ENCODE measurements at places on chromosomes 12 and 14. TPM values are rescaled to one million over a fixed set of nuclear protein-coding genes. Genes with fewer than 3 reads are reported as not detected.
A peak's percentile ranks its signal among the peaks of the same experiment; 100 is the strongest.

The PLXNC1 gene
- total RNA-seq = 53.3 TPM

The PCK2 gene
- 5.1 TPM for total RNA-seq

The DPPA3 gene
- not detected for total RNA-seq

The BBS10 gene
- total RNA-seq = 24.5 TPM

DNA sequence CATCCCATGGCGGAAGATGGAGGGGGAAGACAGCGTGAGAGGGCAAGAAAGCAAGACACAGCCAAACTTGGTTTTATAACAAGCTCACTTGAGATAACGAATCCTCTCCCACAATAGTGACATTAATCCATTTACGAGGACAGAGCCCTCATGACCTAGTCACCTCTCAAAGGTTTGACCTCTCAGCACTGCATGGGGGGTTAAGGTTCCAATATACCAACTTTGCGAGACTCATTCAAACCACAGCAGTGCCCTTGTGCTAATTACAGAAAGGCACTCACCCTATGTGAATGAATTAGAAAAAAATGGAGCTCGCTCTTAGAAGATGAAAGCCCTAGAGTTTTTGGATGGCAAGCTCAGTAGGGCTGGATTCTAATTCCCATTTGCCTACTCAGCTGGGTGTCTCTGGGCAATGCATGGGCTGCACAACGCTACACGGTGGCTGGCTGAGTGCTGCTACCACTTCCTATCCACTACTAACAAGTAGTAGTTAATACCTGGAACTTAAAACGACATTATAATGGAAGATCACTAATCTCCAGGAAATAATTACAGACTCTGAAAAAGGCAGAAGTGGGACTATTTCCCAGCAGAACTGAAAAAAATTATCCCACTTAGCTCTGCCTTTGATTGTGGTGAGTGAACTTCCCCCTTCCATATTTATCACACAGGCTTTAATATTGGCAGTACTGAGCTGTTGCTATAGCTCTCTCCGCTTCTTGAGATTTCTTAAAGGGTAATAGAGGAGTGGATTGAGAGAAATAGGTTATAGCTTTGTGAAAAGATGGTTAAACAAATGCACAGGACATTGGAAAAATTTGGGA, 27.5 kb downstream of the TESPA1 start:
- H3K27ac ChIP-seq = no peak overlapping the region
- H3K4me1 ChIP-seq = no peaks in the 10 kb centered on the region
- H3K4me3 ChIP-seq = no peak overlapping the region
- H3K36me3 ChIP-seq = no peaks in the 10 kb centered on the region
- DNase-seq = no peak

GRCh38 chr14:85024931-85025330, 505.0 kb upstream of the FLRT2 start:
- no peaks in the 10 kb centered on the region for H3K36me3 ChIP-seq
- no peaks in the 10 kb centered on the region for H3K4me1 ChIP-seq
- no peak overlapping the region for H3K27ac ChIP-seq
- H3K4me3 ChIP-seq = no peak overlapping the region

DNA sequence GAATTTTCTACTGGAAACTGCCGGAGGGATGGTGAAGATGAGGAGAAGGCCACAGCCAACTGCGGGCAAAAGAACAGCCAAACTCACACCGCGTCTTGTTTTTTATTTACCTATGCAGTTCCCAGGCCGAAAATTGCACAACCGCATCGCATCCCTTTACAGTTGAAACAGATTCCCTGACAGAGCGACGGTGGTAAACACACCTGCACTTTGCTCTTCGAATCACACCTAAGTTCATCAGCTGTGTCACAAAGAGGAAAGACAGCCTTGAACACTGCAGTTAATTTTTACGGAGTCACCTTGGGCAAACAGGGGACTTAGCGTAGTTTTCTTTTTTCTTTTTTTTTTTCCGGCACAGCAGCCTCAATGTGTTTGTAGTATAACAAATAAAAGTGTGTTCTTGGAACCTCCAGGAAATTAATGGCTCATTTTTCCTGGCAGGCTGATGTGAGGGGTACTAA, 272.0 kb upstream of the DIO3 start:
- H3K4me3 ChIP-seq = no peak overlapping the region
- H3K27ac ChIP-seq = no peak overlapping the region
- H3K36me3 ChIP-seq = no peaks in the 10 kb centered on the region
- DNase-seq = no peak
- H3K4me1 ChIP-seq = peaks cover 12% of the 10 kb centered on the region

DNA sequence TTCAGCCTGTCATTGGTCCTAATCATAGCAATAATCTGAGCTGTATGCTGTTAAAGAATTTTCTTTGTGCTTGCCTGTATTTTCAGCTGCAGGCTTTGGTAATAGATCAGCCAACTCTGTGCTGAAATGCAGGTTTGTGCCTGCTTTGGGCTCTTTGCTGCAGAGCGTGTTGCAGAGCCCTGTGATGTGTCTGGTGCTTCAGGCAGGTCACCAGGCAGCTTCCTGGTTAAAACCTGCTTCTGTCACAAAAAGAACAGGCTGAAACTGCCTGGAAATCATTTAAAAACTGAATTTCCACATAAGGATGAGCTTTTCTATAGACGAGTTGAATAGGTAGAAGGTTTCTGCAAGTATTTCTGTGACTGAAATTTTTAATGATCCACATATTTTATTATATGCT, 3.1 kb downstream of the DIP2B start:
- no peaks in the 10 kb centered on the region for H3K27me3 ChIP-seq
- no peak overlapping the region for H3K27ac ChIP-seq
- peak overlapping the region; percentile 4 for H3K4me3 ChIP-seq
- no peak for DNase-seq
- H3K4me1 ChIP-seq = peaks cover 13% of the 10 kb centered on the region

GRCh38 chr12:112347581-112347982, 34.6 kb downstream of the HECTD4 start:
- peaks cover 3% of the 10 kb centered on the region for H3K4me1 ChIP-seq
- no peak overlapping the region for H3K4me3 ChIP-seq
- no peaks in the 10 kb centered on the region for H3K27me3 ChIP-seq
- no peaks in the 10 kb centered on the region for H3K36me3 ChIP-seq
- DNase-seq = no peak
- H3K27ac ChIP-seq = no peak overlapping the region

DNA sequence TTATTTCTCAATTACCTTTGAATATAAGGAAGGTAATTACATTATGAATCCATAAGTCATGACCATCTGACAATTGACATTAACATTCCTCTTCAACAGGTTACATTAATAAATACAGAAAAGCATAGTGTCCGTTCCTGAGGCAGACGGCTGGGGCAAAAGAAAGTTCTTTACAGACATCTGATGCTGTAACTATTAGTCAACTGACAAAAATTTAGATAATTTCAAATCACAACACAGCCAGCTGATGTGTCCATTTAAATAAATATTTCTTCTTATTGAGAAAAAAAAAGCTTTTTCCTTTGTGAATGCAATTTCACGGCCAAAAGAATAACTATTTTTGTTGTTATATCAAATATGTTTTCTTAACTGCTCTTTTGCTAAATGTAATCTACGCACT, 9.2 kb upstream of the PYROXD1 start:
- no peak overlapping the region for H3K4me3 ChIP-seq
- DNase-seq = no peak

DNA sequence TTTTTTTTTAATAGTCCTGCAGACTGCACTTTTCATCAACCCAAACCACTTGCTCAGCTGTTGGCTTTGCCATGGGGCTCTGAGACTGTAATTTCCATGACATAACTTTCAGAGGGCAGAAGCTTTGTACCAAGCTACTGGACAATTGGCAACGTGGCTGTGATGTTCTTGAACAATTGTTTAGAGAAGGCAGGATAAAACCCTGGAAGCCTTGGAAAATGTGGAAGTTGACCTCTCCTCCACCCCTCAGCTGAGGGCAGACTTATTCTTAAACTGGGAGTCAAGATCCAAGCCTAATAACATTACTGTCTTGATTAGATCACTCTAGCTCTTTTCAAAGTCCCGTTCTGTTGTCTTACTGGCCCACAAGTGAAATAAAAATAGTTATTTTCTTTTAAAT, 2.2 kb downstream of the OR4E1 start:
- no peaks in the 10 kb centered on the region for H3K36me3 ChIP-seq
- H3K4me3 ChIP-seq = no peak overlapping the region
- H3K27me3 ChIP-seq = no peaks in the 10 kb centered on the region
- no peak overlapping the region for H3K27ac ChIP-seq

DNA sequence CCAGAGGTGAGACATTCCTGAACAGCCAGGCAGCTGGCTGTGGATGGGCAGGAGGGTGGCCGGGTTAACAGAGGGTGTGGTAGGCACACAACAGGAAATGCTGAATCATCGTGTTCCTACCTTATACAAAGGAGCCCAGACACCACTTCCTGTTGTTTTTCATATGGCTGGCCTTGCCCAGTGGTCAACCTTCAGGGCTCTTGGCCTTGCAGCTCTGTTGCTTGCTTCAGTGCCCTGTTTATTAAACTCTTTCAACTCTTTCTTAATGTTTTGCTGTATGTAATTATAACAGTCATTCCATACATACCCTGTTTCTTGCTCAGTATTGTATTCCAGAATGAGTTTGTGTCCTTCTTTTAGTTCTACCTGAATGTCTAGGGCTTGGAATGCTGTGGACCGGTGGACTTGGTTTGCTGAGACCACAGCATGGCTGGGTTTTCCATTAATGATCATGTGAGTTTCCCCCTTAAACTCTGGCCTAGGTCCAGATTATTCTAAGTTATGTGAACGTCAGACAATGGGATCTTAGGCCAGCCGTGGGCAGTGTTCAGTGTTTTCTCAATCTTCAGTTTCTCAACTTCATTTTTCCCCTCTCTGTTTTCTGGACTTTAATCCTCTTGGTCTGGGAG, 11.9 kb downstream of the CFAP54 start:
- H3K27ac ChIP-seq = no peak overlapping the region
- no peaks in the 10 kb centered on the region for H3K36me3 ChIP-seq
- DNase-seq = no peak

DNA sequence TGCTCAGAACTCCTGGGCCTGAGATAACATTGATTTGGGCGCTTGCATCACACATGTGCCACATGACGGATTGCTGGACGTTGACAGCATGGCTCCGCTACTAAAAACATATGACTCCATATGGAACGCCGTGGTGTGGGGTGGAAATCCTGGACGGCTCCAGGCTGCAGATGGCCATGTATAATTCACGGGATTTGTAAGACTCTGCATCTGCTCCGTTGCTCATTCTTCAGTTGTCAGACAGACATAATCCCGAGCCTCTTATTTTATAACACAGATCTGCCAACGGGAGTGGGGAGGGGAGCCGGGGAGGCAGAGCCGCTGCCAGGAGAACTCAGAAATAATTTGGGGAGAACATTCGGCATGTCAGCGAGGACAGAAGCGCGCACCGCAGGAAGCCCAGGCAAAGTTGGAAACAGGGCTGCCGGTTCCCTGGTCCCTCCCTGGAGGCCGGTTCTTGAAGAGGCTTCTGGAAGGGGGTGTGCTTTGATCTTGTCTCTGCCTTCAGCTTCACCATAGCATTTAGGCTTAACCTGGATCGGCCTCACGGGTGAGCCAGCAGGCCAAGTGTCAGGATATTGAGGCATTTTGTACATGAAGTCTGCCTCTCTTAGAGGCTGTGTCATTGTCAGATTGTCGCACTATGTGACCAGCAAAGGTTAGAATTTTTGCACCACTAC, 45.8 kb upstream of the MYL2 start:
- no peak overlapping the region for H3K27ac ChIP-seq
- no peak for DNase-seq
- H3K27me3 ChIP-seq = no peaks in the 10 kb centered on the region
- H3K4me1 ChIP-seq = peaks cover 11% of the 10 kb centered on the region
- H3K4me3 ChIP-seq = no peak overlapping the region
- no peaks in the 10 kb centered on the region for H3K36me3 ChIP-seq

DNA sequence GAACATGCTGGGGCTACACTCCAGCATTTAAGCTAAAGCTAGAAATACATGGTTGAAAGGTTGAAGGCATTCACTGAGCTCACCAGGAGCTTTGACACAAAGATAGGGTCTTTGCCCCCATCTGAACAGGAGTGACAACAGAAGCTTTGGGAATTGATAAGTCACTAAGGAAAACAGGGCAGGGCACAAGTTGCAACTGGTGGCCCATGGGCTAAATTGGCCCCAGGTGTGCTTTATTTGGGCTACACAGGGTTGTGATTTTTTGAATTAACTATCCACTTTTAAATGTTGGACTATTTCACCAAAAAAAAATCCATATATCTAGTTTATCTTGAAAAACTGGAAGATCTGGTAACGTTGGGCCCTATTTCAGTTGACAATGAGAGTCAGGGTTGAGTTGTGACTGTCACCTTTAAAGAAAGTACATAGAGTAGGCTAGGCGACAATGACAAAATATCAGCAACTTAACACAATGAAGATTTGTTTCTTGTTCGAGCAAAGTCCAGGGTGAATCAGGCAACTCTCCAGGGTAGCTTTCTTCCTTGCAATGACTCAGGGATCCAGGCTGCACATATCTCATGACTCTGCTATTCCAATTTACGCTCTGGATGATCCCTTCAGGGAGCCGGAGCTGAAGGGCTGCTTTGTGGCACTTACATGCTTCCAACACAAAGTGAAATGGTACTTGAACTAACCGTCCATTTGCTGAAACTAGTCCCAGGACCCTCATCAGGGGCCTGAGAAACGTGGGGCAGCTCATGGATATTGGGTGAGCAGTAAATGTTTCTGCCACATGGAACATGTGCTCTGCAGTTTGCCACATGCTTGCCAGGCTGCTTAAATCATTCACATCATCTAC, 13.3 kb upstream of the EIF4B start:
- H3K27me3 ChIP-seq = no peaks in the 10 kb centered on the region
- DNase-seq = no peak
- no peaks in the 10 kb centered on the region for H3K4me1 ChIP-seq
- H3K4me3 ChIP-seq = no peak overlapping the region
- no peaks in the 10 kb centered on the region for H3K36me3 ChIP-seq

DNA sequence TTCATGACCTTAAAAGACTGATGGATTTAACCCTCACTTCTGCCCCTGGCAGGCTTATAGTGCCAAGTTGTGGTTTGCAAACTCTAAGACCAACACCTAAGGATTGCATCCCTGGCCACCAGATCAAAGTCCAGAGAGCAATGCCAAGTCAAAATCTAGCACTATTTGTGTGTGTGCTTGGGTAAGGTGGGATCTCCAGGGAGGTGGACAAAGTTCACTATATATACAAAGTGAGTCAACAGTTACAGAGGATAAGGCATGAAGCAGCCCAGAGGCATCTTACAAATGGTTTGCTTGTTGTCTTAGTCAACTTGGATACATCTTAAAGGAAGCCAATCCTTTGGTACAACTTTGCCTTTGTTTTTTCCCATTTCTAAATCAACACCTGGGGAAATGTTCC, 137.3 kb downstream of the MSRB3 start:
- H3K4me3 ChIP-seq = no peak overlapping the region
- DNase-seq = no peak
- no peak overlapping the region for H3K27ac ChIP-seq
- no peaks in the 10 kb centered on the region for H3K27me3 ChIP-seq
- H3K36me3 ChIP-seq = no peaks in the 10 kb centered on the region
- no peaks in the 10 kb centered on the region for H3K4me1 ChIP-seq
